ENCODE measurements at places on chromosomes 1 and 21.
A peak's percentile ranks its signal among the peaks of the same experiment; 100 is the strongest.

DNA sequence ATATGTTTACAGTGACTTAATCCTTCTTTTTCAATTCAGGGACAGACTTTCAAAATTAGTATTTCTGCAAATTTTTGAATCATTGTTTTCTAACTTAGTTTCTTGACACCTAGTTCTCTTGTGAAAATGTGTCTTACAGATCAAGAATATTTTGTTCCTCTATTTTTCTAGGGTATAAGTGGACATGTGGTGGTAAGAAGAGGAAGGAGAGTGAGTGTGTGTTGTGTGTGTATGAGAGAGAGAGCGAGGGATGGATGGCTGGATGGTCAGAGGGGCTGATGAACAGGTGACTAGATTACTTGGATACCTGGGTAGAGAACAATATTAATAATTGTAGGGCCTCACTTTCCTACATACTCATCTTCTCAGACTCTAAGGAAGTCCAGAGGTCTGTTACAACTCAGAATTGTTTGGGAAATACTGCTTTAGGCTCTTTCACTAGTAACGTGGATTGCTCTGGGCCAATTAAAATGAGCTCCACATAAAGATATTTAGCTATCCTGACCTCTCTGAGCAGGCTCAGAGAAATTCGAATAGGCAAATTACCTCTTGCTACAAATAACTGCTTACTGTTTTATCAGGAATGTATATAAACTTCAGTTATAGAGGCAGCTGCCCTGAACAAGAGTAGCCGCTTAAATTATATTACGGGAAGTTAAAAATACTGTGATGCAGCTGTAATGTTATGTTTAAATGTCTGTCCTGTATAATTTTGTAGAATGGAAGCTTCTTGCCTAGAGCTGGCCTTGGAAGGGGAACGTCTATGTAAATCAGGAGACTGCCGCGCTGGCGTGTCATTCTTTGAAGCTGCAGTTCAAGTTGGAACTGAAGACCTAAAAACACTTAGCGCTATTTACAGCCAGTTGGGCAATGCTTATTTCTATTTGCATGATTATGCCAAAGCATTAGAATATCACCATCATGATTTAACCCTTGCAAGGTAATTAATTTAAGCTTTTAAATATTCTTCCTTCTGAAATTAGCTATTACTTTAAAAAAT lies 19.7 kb downstream of the GPSM2 start:
- no peak for DNase-seq

DNA sequence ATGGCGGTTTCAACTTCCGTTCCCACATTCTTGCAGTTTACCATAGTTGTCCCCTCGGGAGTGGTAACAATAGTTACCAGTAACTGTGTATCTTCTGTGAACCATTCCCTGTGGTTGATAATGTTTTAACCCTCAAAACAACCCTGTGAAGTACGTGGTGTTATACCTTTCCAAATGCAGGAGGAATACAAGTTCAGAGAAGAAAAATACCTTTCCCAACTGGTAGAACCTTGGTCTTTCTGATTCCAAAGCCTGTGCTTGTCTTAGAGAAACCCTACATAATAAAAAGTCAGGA lies 789 bp downstream of the BTF3L4 start:
- DNase-seq = no peak

DNA sequence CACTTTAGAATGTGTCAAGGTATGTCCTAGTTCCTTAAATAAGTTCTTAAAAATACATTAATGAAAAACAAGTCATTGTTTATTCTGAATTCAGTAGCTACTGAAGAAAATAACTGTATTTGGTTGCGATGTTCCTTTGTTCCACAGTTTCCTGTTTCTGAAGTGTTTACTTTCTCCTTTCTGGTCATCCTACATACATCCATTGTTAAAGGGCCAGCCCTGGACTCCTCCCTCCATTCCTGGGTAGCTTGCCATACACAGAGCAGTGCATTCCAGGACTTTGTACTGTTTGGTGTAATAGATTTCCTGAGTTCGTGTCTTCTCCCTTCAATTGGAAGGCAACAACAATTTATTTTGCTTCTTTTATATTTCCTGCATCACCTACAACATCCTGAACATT lies 845.4 kb upstream of the CXADR start:
- no peak for DNase-seq

- no peak for DNase-seq
These were observed 4.4 kb upstream of the PRRX1 start for GRCh38 chr1:170659399-170660035.

DNA sequence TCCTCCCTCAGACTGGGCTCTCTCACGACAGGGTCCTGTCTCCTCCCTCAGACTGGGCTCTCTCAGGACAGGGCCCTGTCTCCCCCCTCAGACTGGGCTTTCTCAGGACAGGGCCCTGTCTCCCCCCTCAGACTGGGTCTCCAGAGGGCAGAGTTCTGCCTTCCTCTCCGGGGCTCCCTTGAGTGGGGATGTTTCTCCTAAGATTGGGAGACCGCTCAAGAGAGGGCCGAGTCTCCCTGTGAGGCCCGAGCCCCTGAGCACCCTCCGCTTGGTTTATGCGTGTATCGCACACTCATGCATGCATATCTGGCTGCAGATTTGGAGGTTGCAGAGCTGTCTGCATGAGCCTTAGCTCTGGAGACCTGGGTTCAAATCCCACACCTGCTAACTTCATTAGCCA lies 39.3 kb upstream of the CSF3R start:
- no peak for DNase-seq

DNA sequence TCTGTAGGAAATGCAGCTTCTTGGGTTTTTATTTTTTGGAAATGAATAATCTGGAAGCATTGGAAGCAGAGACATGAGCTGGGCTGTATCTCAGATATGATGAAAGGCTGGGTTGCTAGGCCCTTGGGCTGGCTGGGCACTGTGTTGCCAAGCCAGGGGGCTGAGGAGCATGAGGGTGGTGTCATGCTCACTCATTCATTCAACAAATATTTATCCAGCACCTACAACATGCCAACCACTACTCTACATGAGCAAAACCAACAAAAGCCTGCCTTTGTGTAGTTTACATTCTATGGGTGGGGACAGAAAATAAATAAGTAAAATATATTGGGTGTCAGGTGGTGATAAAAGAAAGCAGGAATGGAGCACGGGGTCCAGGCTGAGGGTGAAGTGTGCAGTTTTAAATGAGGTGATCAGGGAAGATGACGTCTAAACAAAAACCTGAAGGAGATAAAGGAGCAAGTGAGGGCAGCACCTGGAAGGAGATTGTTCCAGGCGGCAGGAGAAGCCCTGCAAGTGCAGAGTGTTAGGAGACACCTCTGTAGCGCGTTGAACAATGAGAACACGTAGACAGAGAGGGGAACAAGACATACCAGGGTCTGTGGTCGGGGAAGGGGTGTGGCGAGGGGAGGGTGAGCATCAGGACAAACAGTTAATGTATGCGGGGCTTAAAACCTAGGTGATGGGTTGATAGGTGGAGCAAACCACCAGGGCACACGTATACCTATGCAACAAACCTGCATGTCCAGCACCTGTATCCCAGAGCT lies 10.9 kb downstream of the TAGLN2 start:
- DNase-seq = no peak

GRCh38 chr1:209580577-209580976 lies 2.9 kb upstream of the CAMK1G start:
- DNase-seq = no peak

GRCh38 chr1:110340207-110340468 lies 961 bp downstream of the RBM15 start:
- DNase-seq = peak; percentile 15

DNA sequence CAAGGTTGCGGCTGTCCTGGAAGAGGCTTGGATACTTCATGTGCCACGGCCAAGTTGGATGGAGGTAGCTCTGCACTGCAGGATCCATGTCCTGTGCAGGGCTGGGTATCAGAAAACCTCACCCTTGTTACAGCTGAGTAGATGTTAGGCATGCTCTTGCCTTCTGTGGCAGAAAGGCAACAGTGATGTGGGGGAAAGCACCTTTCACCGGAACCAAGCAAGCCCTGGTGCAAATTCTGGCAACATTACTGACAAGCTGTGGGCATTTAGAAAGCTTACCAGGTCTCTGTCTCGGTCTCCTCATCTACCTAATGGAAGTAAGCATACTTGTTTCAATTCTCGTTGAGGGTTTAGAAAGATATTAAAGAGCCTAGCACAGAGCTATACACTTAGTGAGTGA lies 14.5 kb upstream of the CDCA8 start:
- no peak for DNase-seq

DNA sequence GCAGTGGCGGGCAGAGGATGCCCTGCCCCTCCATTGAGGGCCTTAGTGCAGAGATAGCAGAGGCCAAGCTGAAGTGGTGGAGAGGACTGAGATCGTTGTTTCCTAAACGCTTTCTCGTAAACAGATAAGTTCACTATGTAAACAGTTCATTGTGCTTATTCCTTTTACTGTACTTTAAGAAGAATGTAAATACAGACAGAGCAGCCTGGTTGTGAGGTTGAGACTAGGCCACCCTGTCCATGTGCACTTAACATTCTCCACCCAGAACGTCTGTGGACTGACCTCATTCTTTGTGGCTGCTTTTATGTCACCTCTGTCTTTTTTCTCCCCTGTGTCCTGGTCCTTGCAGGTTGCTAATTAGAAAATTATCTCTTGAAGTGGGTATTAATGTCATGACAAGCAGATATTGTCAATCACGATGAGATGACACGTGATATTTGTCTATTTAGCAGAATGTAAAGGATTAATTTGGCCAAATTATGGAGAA lies 8.5 kb downstream of the CENPS start:
- no peak for DNase-seq
